ENCODE measurements at places on chromosomes 12 and 14. TPM values are rescaled to one million over a fixed set of nuclear protein-coding genes. Genes with fewer than 3 reads are reported as not detected.
A peak's percentile ranks its signal among the peaks of the same experiment; 100 is the strongest.

The LRCOL1 gene
- total RNA-seq = not detected

DNA sequence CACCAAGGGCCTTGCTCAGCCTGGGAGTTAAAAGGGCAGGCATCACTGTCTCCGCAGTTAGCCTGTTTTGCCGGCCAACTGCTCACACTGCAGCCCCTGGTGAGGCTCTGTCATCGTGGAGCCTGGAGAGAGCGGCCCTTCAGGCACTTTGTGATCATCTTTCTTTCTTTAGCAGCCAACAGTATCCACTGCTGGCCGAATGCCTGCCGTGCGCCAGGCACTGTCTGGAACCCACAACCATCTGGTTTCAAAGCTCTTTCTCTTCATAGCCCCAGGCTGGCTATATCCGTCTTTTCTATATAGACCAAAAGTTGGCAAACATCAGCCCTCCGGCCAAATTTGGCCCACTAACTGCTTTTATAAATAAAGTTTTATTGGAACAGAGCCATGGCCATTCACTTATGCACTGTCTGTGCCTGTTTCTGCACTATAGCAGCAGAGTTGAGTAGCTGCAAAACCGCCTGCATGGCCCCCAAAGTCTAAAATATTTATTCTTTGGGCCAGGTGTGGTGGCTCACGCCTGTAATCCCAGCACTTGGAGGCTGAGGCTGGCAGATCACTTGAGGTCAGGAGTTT is 29.5 kb downstream of the SLC8B1 start:
- DNase-seq = peak; percentile 24

- DNase-seq = peak; percentile 97
Observed at GRCh38 chr12:105235732-105236476, at the start of gene APPL2. APPL2 (minus strand) TSS chr12:105236174; CDS start chr12:105236012, 162 bp downstream.

- no peak for DNase-seq
Observed at GRCh38 chr14:104657563-104658324, 31.7 kb upstream of the INF2 start.

- DNase-seq = no peak
Observed at GRCh38 chr14:105067140-105067968, 2.1 kb upstream of the GPR132 start.

GRCh38 chr14:22252686-22253085 is 336.3 kb downstream of the DAD1 start:
- DNase-seq = no peak

- DNase-seq = no peak
Observed at GRCh38 chr12:3253682-3254275, 176.6 kb downstream of the TSPAN9 start.
